ENCODE measurements at places on chromosomes 1 and 21. TPM values are rescaled to one million over a fixed set of nuclear protein-coding genes. Genes with fewer than 3 reads are reported as not detected.
A peak's percentile ranks its signal among the peaks of the same experiment; 100 is the strongest.

DNA sequence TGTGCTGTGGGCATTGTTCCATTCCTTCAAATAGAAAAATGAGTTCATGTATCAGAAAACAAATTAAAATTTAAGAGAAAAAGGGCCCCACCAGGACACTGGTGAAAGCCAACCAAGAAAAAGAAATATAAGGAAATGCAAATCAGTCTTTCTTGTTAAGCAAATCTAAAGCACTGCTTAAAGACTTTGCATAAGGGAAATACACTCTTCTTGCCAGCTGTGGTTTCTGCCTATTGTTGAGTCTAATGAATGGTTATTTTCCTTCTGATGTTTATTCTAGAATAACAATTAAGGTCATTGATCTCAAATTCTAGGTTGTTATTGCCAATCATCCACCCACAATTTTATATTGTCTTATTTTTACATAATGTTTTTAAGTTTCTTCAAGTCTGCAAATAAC is 158.6 kb upstream of the SNX7 start:
- DNase-seq, result no peak

DNA sequence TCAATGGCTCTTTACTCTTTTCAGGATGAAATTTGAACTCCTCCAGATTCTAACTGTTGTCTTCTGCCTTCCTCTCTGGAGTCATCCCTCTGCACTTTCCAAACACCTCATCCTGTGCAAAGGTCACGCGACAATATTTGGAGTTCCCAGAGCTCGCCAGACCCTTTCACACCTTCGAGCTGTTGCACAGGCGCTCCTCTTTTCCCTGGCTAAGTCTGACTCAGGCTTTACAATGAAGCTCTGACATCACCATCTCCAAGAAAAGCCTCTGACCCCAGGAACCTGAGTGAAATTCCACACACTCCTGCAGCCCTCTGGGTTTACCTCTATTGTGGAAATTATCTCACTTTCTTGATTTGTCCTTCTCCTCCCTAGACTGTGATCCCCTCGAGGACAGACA is 270.3 kb downstream of the RGS7 start:
- DNase-seq, result no peak

DNA sequence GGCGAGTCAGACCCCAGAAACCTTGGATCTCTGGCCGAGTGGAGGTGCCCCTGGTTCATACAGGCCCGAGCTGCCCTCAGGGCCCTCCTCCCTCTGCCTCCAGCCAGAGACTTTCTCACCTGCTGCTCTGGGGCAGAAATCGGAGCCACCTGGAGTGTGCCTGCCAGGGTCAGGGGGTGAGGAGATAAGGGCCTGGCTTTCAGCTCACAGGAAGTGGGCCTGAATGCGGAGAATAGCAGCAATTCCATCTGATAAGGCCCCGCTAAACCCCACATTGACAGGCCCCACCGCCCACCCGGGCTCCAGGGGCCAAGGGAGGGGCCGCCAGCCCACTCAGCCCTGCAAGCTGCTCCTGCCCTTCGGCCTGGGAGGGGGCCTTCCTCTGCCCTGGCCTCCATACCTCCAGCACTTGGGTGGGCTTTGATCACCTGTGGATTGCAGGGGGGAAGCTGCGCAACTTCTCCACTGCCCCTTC is 123.7 kb upstream of the ARHGEF16 start:
- no peak for DNase-seq

DNA sequence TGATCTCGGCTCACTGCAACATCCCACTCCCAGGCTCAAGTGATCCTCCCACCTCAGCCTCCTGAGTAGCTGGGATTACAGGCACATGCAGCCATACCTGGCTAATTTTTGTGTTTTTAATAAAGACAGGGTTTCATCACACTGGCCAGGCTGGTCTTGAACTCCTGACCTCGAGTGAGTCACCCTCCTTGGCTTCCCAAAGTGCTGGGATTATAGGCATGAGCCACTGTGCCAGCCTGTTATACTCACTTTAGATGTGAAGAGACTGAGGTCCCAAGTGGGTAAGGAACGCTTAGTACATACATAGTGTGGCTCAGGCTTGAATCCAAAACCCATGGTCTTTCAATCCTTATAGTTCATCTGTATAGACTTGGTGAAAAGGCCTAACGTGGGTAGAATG is 63.7 kb upstream of the EPS8L3 start:
- DNase-seq, result no peak

GRCh38 chr21:43331962-43332828 is 94.7 kb downstream of the SIK1 start:
- DNase-seq, result no peak

DNA sequence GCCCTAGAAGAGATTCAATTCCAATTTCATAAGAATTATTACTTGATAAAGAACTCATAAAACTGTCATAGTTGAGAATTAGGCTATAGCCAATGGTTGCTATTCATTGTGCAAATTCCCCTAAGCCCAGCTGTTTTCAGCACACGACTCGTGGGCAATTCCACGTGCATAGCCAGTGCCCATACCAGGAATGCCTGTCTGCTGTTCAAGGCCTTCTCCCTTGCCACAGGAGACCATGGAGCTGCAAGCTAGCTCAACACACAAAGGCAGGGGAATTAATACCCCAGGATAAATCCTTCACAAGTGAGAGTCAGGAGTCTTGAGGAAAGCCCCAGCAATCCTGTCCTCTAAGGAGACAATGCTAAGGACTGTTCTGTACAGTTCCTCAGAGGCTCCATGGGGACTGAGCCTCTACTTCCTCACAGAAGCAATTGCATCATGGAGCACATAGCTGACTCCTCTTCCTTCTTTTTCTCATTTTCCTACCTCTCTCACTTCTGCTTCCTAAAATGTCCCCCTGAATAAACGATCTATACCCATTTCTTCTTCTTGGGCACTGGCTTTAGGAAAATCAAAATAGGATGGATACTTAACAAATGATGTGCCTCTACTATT is 19.1 kb upstream of the CHRM3 start:
- DNase-seq, result no peak

- DNase-seq, result no peak
These were observed 22.8 kb downstream of the ATP6V1G3 start for GRCh38 chr1:198517623-198518199.

DNA sequence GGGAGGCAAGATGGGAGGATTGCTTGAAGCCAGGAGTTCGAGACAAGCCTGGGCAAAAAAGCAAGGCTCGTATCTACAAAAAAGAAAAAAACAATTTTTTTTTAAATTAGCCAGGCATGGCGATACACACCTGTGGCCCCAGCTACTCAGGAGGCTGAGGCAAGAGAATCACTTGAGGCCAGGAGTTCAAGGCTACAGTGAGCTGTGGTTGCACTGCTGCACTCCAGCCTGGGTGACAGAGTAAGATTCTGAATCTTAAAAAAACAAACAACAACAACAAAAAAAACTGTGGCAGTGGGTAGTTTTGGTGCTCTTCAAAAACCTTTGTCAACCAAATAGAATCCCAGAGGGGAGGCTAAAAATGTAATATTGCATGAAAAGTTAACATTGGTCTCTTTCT is 734 bp downstream of the PTPN22 start:
- no peak for DNase-seq

GRCh38 chr1:21594935-21595897 is 73.9 kb downstream of the RAP1GAP start:
- peak; percentile 13 for DNase-seq

DNA sequence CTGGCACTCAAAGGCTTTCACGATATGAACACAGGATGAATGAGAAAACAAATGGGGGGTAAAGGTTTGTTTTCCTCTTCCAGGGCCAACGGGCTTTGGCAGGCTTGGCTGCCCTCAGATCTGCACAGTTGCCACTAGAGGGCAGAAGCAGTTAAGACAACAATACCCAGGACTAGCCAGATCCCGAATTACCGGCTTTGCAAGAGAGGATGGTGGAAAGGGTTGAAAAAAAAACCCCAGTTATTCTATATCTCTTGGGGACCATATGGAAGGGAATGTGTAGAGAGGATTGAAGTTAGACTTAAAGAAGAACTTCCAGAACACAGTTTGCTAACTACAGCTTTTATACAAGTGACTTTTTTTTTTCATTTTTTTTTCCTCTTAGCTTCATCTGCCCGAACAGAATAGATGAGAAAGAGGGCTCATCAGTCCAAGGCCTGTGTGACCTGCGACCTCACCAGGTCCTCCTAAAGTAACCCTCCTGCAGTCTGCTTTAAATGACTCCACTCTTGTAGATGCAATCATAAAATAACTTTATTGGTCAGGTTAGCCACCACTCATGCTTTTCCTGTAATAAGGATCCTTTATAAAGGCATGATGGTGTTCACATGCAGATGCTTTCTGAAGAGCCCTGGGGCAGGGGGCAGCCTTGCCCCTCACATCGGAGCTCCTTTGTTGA is 10.7 kb downstream of the FMOD start:
- peak; percentile 81 for DNase-seq

GRCh38 chr1:113012149-113012548 is 56.2 kb upstream of the SLC16A1 start:
- no peak for DNase-seq

DNA sequence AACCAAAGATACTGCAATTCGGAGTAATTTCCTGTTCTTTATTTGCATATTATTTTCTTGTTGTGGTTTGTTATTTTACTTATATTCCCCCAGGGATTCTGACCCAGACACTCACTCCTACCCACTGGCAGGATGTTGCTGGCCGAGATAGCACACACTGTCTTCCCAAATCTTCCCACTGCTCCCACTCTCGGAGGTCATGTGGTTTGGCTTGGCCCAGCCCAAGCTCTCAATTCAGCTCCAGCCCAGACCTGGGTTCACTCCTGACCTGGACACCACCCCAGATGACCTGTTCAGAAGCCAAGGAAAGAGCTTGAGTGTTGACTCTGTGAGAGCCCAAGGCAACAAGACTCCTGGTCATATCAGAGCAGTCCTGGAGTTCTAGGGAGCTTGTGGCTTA is 1.2 kb upstream of the FAM43B start:
- no peak for DNase-seq

- DNase-seq, result no peak
These were observed 82.3 kb downstream of the RGS7 start for GRCh38 chr1:241274693-241275092.

DNA sequence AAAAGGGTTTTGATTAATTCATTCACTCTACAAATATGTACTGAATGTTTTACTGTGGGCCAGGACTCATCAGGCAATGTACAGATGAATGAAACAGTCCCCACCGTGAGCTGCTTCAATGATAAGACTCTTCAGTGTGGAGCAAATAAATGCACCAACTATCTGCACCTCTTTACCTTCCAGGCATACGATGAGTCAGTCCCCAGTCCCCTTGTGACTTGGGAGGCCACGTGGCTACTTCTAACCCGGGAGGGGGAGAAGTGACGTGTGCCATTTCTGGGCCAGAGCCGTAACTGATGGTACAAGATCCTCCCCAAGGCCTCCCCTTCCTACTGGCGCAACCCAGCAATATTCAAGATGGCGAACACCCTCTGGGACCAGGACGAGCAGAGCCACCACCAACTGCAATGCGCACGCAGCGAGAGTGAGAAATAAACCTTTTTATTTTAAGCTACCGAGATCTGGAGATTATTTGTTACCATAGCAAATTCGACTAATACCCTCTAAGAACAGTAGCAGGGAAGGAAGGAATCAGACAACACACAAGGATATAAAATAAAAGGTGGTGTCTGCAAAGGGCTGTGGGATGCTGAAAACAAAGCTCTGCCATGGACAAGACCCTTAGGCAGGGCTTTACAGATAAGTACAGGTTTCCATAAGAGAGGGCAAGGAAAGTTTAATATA is 74.5 kb downstream of the NPHP4 start:
- no peak for DNase-seq

DNA sequence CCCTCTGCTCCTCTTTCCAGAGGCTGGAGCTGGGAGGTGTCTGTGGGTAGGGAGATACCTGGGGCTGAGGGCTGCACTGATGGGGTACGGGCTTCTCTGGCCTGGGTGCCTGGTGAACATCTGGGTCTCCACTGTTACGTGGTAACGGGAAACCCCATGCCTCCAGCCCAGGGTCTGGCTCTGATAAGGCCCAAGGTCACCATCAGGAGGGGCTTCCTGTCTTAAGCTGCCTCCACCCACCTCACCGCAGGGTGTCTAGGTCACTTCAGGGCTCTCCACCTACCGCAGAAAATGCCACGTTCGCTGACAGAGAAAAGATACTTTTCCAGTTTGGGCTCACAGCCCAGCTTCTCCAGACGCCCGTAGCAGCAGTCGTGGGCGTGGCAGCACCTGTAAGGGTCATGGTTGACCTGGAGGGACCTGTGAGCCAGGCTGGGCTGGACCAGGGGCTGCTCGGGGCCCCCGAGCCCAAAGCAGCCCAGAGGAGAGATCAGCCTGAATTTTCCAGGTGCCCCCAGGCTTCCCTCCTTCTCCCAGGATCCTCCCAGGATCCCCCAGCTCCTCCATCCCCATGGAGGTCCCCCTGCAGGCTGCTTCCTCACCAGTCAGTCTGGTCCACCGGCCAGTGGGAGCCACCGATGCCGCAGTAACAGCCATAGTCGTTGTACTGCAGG is 1.3 kb downstream of the PLA2G2E start:
- DNase-seq, result no peak

GRCh38 chr1:242847390-242847993 is 323.0 kb upstream of the PLD5 start:
- no peak for DNase-seq

GRCh38 chr1:195791796-195792195 is 816.4 kb downstream of the KCNT2 start:
- DNase-seq, result no peak

- no peak for DNase-seq
These were observed 44.8 kb downstream of the OLFML3 start for GRCh38 chr1:114024049-114024448.

GRCh38 chr1:165634154-165634921 is 3.3 kb downstream of the MGST3 start:
- DNase-seq, result no peak

DNA sequence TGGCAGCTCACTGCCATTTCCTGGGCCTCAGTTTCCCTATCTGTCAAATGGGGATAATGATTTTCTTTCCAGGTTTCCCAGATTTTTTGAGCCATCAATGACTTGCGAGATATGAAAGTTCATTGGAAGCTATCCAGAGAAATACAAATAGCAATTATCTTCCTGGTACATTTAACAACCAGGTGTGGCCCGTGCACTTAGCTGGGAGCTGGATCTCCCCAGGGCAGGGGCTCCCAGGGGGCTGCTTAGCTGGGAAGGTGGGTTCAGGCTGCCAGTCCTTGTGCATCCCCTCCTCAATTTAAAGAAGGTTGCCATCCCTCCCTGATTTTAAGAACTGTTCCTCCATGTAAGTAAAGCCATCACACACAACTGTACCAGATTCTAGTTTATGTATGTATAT is 3.6 kb upstream of the TMEM54 start:
- DNase-seq, result no peak

DNA sequence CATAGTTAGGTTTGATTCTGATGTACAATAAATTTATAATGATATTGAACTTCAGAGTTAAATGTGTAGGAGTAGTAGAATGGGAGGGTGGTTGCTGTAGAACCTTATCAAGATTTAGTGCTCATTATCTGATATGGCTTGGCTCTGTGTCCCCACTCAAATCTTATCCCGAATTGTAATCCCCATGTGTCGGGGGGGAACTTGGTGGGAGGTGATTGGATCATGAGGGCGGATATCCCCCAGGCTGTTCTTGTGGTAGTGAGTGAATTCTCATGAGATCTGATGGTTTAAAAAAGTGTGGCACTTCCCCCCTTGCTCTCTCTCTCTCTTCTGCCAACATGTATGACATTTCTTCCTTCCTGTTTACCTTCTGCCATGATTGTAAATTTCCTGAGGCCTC is 265.5 kb downstream of the GRIK1 start:
- DNase-seq, result no peak

GRCh38 chr1:158255656-158256055 is 1.4 kb downstream of the CD1A start:
- no peak for DNase-seq

UCK2 gene
- total RNA-seq, result 9.0 TPM

SLC30A10 gene
- total RNA-seq, result not detected

USH2A gene
- total RNA-seq, result not detected

ACOT11 gene
- total RNA-seq, result 0.93 TPM

PSEN2 gene
- 5.6 TPM for total RNA-seq

OR13G1 gene
- not detected for total RNA-seq

SLAMF6 gene
- 39.9 TPM for total RNA-seq

LCE1D gene
- total RNA-seq, result not detected

AADACL3 gene
- total RNA-seq, result not detected
